ENCODE measurements at places on chromosomes 7 and 10.

DNA sequence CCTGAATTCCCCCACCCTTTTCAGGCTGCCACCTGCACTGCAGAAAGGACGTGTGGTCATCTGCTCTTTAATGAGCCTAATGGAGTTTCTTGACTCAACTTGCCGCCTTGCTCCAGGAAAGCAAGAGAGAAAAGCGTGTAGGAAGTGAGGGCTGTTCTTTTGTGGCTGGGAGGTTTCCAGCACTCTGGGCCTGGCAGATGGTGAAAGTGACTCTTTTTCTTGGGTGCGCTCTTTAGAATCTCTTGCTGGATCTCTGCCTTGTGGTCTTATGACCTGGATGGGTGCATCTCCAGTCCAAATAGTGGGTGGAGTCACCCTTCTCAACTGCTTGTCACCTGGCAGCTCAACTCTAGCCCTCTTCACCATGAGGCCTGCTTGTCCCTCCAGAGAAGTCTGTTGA lies 244.0 kb downstream of the SORCS1 start:
- DNase-seq: no peak

- no peak for DNase-seq
Observed at GRCh38 chr7:70071766-70072165, 473.5 kb downstream of the AUTS2 start.

DNA sequence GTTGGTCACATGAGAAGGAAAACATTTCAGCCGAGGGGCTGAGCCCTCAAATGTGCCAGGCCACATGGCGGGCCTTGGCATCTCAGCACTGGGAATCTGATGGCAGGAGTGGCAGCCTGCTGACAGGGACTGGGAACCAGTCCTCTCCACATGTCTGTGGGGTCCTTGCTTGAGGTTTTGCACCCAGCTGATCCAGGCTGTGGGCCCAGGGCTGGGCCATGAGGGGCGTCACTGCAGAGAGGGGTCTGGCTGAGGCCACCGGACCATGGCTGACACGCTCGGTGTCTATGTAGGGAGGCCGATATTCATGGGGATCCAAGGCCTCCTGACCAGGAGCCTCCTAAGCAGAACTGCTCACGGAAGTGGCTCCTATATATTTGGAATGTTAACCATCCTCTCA lies 31.0 kb upstream of the PWWP2B start:
- no peak for DNase-seq

DNA sequence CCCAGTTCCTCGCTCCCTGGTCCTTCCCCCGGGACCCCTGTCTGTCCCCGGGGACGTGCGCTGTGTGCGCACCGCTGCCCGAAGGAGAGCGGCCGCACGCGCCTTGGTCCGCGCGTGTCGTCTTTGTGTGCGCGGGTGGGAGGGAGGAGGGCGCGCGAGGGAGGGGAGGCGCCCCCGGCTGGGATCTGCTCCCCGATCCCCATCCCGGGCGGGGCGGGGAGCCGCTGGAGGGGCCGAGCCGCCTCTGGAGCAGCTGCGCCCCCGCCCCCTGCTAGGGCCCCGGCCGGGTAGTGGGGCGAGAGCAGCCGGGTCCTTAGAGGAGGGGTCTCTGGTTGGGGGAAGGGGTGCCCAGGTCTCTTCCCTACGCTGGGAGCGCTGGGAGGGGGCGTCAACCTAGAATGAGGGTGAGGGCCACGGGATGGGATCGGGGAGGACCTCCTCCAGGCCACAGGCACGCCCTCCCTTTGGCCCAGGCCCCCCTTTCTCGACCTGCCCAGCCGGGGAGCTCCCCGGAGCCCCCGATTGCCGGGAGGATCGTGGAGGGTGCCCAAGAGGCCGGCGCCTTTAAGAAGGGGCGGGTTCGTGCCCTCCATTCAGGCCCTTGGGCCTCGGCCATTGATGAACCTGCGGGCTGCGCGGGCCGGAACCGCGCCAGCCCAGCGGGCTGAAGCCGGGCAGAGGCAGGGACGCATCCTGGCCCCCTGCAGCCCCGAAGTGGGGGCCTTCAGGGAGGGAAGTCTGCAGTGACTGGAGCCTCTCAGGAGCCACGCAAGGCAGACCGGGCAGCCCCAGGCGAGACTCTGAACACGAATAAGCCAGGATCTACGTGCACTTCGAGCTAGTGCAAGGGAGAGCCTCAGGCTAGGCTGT lies 678 bp downstream of the SH2B2 start:
- no peak for DNase-seq

DNA sequence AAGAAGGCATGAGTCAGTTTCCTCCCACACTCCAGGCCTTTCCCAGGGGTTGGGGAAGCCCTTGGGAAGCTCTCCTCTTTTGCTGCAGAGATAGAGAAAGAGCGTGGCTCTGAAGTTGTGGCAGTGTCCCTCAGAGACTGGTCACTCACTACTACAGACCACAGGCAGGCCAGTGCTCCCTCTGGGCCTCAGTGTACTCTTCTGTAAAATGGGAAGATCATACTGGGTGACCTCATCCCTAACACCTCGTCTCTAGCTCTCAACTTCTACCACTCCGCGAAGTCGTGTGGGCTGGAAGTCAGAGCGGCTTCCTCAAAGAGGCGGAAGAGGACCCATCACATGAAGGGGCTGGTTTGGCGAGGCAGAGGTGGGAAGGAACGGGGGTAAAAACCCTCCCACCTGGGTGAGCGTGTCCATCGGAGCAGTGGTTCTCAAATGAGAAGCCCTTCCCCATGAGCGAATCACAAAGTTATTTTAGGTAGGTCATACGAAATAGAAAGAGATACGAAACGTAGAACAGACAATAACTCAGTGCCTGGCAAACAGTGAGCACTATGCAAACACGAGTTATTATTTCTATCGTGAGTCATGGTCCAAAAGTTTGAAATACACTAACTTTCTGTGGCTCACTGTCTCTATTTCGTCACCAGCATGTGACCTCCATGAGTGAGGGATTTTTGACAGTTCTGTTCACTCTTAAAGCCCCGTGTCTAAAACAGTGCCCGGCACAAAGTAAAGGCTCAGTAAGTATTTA lies 32.7 kb downstream of the PRKAG2 start:
- no peak for DNase-seq

GRCh38 chr10:18437486-18437885 lies 213.9 kb downstream of the NSUN6 start:
- no peak for DNase-seq

GRCh38 chr10:130337696-130338635 lies 201.8 kb downstream of the GLRX3 start:
- no peak for DNase-seq

DNA sequence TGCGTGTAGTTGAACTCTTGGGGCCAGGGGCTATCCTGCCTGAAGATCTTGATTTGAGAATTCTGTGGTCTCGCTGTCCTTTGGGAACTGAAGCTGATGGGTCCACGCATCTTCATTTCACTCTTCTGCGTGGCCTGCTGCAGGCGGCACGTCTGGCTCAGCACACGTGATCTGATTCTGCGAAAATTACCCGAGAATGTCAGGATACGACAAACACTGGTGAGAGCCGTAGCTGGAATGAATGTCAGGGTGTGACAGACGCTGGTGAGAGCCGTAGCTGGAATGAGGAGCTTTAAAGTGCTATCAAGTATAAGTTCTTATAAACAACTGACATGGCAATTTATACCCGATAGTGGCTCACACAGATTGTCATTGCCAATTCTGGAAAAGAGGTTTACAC lies 44.6 kb upstream of the CFAP46 start:
- DNase-seq: no peak

GRCh38 chr7:127239814-127240213 lies 12.9 kb downstream of the GRM8 start:
- DNase-seq: no peak

DNA sequence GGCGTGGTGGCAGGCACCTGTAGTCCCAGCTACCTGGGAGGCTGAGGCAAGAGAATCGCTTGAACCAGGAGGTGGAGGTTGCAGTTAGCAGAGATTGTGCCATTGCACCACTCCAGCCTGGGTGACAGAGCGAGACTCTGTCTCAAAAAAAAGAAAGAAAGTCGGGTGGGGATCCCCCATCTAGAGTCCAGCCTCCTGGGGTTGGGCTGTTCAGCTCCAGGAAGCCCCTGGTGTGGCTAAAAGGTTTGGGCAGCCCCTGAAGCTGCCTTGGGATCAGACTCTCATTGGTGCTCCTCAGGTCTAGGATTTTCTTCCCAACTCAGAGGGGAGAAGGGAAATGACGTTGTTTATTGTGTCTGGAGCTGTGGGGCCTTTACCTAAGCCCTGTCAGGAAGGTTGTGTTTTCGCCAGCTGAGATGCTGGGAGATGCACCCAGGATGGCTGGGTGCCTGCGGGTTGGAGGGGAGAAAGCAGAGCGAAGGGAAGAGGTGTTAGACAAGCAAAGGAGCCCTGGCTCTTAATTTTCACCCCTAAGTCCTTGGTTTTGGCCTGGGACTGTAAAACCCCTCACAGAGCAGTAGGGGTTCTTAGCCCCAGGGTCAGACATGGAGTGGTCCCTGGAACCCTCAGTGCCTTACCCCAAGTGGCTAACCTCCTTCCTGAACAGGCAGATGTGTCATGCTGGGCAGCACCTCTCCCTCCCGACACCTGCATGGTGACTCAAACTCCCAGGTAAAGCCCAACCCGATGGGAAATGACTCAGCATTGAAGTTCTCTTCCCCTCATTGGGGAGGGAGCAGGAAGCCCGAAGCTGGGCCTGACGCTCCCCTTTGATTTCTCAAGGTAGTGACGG lies 21.1 kb downstream of the PLAU start:
- DNase-seq: no peak

- DNase-seq: no peak
Observed at GRCh38 chr7:149719050-149719899, 54.1 kb downstream of the ZNF467 start.

DNA sequence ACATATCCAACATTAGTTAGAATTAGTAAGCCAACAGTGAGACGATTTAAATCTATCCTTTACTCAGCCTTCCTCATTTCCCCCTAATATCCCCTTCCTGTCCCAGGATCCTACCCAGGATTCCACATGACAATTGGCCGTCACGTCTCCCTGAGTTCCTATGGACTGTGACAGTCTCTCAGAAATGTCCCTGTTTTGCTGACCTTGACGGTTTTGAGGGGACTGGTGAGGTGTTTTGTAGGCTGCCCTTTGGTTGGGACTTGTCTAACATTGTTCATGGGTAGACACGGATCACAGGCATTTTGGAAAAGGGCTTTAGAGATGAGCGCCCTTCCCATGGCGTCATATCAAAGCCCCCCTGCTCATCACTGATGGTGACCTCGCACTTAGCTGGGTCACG lies 162.8 kb downstream of the ZMYND11 start:
- no peak for DNase-seq

GRCh38 chr10:85594239-85594638 lies 772.4 kb downstream of the GRID1 start:
- no peak for DNase-seq

GRCh38 chr7:159023206-159023605 lies 121.5 kb downstream of the VIPR2 start:
- no peak for DNase-seq

DNA sequence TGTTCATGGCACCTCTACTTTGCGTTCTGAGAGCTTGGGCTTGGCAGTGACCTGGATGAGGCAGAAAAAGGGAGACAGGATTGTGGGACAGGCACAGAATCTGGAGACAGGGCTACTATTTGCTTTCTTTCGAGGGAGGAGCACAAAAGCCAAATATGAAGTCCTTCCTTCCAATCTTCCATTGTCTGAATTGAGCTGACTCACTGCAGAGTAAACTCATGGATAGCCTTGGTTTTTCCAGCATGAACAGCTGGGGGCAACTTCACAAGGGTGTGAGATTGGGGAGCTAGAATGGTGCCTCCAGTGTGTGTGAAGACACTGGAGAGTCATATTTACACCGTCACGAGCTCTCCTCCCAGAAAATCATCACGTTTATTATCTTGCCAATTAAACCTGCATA lies 55.6 kb upstream of the NRP1 start:
- no peak for DNase-seq

GRCh38 chr10:11533328-11533781 lies 78.1 kb downstream of the USP6NL start:
- no peak for DNase-seq

DNA sequence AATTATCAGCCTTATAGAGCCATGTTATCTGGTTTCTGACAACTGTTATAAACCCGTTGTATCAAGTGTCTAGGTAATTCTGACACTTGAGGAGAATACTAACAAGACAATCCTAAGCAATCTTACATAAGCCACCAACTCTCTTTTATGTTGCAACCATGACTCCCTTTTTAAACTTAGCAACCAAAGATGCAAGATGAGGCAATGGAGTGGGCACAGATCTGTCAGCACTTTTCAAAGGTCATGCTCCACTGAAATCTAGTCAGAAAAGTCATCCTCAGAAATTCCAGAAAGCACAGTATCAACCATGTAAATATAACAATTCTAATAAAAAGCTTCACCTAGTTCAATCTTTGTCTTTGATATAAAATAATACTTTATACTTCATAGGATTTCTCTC lies 77.0 kb upstream of the SEMA3A start:
- no peak for DNase-seq

DNA sequence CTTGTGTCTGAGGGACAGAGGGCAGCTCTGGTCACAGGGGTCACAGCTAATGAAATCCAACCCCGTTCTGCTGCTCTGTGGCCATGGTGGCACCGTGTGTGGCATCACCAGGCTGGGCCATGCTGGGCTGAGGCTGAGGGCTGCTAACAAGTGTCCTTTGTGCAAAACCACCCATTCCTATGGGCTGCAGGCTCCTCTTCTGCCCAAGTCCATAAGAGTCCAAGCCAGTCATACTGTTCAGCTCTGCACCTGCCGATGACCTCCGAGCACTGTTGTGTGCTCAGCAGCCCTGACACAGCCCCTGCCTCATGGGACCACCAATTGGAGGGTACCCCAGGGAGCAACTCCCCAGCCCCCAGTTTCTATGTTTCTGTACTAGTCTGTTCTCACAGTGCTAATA lies 133.1 kb downstream of the WDR11 start:
- no peak for DNase-seq

DNA sequence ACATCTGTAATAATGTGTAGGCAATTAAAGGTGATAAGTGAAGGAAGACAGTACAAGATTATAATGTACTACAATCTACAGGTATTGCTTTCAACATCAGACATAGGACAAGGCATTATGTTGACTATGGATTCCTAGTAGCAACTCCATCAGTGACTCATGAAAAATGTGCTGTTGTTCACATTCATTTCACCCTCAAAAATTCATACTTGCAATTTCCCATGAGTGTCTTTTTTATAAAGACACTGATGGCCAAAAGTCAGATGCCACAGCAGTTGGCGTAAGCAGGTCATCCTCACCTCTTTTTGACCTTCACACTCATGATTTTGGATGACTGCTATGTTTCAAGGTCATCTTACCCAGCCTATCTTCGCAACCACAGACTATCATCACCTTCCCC lies 100.0 kb upstream of the AMPH start:
- no peak for DNase-seq
